ENCODE measurements at places on chromosomes 2 and 18.

DNA sequence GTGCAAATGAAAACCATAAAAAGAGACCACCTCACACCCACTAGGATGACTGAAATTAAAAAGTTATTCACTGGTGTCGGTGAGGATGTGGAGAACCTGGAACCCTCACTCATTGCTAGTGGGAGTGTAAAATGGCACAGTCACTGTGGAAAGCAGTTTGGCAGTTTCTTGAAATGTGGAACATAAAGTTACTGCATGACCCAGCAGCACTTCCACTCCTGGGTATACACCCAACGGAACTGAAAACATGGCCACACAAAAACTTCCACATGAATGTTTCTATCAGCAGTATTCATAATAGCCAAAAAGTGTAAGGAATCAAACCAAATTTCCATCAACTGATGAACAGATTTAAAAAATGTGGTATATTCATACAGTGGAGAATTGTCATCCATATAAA, 65.1 kb upstream of the SLC66A3 start:
- DNase-seq = no peak

DNA sequence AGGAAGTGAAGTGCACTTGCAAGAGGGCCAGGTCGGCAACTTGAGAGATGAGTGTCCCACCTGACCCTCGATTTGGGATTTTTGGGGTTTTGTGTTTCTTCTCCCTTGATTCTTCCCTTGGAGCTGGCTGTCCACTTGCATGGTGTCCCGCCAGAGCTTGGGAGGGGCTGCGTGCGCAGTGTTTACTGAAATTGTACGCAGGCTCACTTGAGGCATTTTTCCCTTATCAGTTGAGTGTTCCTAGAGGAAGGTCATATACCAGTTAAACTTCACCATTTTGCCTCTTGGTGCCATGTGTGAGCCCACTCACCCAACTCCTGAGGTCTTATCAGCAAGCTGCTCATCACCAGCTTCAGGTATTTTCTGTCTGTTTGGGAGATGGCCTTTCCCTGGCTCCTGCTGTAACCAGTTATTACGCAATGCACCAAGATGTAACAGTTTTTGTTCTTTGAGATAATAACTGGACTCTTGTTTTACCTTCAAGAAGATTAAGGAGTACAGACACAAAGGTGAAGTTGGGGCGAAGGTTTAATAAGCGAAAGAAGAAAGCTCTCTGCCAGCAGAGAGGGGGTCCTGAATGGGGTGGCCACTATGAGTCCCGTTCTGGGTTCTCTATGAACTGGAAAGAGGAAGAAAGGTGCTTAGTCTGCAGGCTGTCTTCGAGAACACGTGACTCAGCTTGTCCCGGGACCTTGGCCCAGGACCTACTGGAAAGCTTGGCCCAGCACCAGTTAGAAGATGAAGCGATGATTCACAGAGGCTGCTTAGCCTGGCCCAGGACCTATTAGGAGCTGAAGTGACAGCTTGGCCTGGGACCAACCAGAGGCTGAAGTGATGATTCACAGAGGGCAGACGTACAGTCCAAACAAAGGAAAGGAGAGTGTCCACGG, 21.5 kb upstream of the TXNL4A start:
- no peak for DNase-seq

GRCh38 chr2:61433606-61434005, 37.3 kb downstream of the USP34 start:
- no peak for DNase-seq

GRCh38 chr18:1150344-1150743, 245.7 kb downstream of the ADCYAP1 start:
- no peak for DNase-seq

- DNase-seq = no peak
Observed at GRCh38 chr2:128032092-128032491, 4.2 kb upstream of the SAP130 start.
